ENCODE measurements at places on chromosomes 1 and 21.

GRCh38 chr21:26834181-26834905 is 10.9 kb downstream of the ADAMTS1 start:
- no peak for DNase-seq

- no peak for DNase-seq
Observed at GRCh38 chr1:188006354-188006753, 1177.6 kb downstream of the PLA2G4A start.

- peak; percentile 71 for DNase-seq
Observed at GRCh38 chr1:226702957-226703831, 35.9 kb downstream of the ITPKB start.

GRCh38 chr1:117621316-117621715 is 15.5 kb downstream of the TENT5C start:
- no peak for DNase-seq

DNA sequence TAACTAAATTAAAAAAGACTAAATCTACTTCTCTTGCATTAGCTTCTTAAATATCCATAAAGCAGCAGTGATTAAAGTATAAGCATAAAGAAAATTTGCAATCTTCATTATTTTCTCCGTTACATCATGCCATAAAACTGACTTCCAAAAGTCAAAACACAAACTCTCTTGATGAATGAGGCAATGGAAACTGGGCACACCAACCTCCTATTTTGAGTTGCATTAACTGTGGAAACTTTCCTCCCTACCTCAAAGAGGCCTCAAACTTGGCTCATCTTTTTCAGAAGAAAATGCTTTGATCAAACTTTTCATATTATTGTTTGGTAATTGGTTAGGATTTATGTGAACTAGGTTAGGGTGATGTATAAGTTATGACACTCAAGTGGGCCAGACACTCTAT is 4.1 kb upstream of the BTG3 start:
- DNase-seq = no peak

DNA sequence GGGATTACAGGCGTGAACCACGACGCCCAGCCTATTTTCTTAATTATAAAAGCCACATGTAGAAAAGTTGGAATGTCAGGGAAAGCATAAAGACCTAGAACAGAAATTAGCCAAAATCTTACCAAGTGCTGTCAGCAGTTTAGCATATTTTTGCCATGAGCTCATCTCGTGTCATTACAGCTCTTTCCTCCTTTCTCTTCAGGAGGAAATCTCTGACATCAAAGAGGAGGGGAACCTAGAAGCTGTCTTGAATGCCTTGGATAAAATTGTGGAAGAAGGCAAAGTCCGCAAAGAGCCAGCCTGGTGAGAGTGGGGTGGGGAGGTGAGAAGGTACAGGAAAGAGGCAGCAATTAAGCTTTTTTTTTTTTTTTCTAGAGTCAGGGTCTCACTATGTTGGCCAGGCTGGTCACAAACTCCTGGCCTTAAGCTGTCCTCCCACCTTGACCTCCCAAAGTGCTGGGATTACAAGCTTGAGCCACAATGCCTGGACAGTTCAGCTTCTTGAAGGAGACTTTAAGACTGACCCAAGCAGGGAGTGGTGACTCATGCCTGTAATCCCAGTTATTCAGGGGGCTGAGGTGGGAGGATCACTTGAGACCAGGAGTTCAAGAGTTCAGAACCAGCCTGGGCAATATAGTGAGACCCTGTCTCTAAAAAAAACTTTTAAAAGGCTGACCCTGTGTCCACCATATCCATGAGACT is 8.4 kb upstream of the BGLAP start:
- no peak for DNase-seq

DNA sequence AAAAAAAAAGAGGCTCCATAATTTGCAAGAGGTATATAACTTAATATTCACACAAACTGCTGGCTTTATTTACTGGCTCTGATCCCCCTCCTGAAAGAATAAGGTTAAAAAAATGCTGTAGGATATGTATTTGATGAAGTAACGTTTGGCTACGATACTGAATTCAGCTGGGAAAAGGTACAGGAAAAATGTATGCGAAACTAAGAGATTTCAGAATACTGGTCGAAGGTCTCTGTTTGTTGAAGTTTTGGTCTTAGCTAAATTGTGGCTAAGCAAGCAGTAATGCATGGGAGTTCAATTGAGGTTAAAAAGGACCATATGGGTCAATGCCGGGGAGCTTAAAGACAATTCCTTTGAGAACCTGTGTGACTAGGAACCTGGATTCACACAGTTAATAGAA is 355.5 kb upstream of the NCAM2 start:
- no peak for DNase-seq

- DNase-seq = no peak
Observed at GRCh38 chr21:17911628-17912027, 92.5 kb upstream of the C21orf91 start.

GRCh38 chr1:97668945-97669344 is 251.9 kb downstream of the DPYD start:
- DNase-seq = no peak

DNA sequence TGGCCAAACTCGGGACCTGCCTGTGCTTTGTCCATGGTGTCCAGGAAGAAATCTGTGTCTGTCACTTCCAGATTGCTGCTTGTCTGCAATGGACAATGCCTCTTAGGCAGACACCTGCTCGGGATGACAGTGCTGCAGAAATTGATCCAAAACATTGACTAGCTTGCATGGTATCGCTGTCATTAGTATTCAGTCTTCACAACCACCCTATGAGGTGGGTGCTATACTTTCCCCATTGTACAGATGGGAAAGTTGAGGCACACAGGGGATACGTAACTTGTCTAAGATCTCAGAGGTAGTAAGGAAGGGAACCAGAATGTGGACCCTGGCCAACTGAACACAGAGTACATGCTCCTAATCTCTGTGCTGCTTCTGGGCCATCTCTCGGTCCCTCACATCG is 138.7 kb downstream of the DHRS3 start:
- DNase-seq = no peak

DNA sequence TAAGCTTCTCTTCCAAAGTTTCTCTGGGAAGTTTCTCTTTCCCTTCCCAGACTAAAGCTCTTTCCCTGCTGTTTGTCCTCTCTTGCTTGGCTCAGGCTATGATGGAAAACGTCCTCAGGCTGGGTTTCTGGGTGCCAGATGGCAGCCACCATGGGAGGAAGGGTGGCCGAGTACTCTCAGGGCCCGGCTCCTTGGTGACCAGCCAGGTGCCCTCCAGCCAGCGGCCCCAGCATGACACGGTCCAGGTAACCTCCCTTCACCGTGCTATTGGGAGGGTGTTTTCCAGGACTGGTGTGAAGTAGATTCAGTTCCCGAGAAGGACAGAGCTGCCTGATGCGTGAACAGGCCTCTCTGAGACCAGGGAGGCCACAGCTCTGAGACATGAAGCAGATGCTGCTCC is 60.3 kb downstream of the KIF26B start:
- no peak for DNase-seq

DNA sequence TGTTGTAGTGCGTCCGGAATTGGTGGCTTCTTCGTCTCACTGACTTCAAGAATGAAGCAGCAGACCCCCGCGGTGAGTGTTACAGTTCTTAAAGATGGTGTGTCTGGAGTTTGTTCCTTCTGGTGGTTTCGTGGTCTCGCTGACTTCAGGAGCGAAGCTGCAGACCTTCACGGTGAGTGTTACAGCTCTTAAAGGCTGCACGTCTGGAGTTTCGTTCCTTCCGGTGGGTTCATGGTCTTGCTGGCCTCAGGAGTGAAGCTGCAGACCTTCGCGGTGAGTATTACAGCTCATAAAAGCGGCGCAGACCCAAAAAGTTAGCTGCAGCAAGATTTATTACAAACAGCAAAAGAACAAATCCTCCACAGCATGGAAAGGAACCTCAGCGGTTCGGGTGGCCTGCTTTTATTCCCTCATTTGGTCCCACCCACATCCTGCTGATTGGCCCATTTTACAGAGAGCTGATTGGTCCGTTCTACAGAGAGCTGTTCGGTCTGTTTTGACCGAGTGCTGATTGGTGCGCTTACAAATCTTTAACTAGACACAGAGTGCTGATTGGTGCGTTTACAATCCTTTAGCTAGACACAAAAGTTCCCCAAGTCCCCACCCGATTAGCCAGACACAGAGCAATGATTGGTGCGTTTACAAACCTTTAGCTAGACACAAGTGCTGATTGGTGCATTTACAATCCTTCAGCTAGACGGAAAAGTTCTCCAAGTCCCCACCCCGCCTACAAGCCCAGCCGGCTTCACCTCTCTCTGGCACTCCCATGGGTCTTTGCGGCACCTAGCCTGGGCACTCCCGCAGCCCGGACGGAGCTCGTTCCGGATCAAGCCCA is 49.6 kb upstream of the KRTAP19-8 start:
- DNase-seq = no peak

- DNase-seq = no peak
Observed at GRCh38 chr1:176693697-176694329, 230.8 kb downstream of the PAPPA2 start.

- DNase-seq = no peak
Observed at GRCh38 chr1:8477166-8477982, 159.5 kb downstream of the SLC45A1 start.

DNA sequence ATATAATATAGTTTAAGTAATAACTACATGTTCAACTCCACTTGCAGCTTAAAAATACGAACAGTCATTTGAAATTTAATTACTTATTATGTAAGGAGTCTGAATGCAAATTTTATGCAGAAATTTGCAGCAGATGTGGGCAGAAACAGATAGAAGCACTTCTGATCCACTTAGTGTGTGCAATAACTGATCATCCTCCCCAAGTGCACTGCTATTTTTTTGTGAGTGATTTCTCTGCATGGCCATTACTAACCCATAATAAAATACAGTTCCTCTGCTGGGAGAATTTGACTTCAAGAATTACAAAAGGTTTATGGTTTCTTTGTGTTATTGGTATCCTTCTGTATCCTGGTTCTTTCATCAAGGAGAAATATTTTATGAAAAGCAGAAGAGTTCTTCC is 611.5 kb upstream of the RGS18 start:
- DNase-seq = no peak

- DNase-seq = no peak
Observed at GRCh38 chr1:46412893-46413595, 18.9 kb downstream of the FAAH start.

GRCh38 chr1:115255154-115255553 is 82.9 kb downstream of the NGF start:
- no peak for DNase-seq

DNA sequence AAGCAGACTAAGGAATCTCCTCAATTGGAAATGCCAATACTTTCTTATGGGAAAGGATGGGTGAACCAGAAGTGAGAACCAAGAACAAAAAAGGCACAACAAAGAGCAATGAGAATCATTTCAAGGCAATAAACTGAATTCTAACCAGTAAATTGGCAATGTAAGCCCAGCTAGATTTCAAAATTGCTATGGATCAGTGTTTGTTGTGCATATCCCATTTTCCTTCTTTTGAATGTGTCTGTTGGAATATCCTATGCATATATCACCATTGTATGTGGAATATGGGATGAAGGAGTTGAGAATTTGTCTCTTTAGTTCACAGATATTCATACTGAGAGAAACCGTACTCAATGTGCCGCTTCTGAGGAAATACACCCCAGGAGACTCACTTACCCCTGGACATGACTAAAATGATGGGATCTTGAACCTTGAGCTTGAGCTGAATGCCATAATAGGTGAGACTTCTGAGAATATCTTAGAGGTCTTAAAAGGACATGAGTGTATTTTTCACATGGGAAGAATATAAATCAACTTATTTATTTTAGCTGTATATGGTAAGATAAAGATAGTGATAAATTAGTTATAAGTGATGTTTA is 216.0 kb downstream of the BACH1 start:
- no peak for DNase-seq

DNA sequence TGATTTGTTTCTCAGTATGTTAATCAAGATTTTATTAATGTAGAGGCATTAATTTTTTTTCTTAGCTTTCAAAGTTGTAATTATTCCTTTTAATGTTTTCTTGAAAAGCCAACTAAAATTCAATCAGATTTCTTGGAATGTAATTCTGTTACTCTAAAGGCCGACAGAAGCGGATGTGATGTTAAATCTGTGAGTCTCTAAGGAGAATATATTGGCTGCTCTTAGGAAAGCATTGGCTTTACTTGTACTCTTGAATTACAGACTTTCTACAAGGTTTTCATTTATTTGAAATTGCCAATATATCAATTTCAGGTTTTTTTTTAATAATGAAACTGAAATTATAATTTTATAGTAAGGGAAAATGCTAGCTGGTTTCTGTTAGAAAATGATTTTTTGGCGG is 29.2 kb downstream of the RRP15 start:
- DNase-seq = no peak

GRCh38 chr21:38293113-38293512 is 36.3 kb downstream of the KCNJ15 start:
- DNase-seq = no peak

- no peak for DNase-seq
Observed at GRCh38 chr1:66282891-66283621, 250.9 kb upstream of the SGIP1 start.

DNA sequence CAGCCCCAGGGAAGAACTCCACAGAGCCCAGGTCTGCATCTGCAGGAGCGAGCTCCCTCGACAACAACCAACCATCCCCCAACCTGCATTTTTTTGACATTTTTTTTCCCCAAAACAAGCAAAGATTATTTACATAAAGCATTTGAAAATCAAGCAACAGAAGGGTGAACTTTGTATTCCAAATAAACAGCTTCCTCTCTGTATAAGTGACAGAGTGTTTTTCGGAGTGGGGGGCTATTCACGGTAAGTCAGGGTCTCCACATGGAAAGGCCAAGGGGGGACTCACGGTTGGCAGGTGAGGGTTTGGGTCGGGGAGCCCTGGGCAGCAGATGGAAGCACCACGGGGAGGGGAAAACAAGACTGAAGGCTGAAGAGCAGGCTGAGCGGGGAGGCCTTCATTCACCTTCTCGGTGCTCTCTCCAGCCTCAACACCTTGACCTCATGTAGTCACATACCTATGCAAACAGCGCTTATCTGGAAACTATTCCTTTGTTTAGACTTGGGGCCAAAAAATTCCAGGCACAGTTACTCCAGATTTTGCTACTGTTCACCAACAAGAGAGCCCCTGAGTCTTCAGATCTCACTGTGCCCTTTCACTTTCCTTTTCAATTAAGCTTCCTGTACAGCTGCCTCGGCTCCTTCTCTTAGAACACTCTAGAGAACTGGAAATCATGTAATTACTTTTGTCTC is 27.6 kb downstream of the C2CD2 start:
- peak; percentile 73 for DNase-seq

- DNase-seq = no peak
Observed at GRCh38 chr1:241485145-241485544, 34.4 kb downstream of the FH start.

DNA sequence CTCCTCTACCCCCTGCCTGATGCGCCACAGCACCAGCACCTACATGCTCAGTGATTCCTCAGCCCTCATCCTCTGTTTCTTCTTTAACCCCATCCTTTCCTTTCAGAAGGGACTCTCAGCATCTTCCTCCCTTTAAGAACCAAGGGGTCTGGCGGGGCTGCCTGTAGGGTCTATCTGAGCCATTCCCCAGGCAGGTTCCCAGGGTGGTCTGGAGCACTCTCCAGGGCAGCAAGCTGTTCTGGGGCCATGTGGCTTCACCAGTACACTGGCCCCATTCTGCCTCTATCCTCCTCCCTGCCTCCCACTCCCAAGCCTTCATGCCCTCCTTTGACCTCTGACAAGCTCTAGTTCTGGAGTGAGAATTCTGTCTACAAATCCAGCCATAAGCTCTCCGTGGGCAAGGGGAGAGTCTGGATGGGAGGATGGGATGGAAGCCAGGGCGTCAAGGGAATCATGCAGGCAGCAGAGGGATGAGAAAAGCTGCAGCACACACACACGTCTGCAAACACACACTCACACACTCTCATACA is 10.4 kb downstream of the BATF3 start:
- no peak for DNase-seq
